ENCODE measurements at places on chromosomes 5 and 9.
A peak's percentile ranks its signal among the peaks of the same experiment; 100 is the strongest.

GRCh38 chr9:78453450-78453849 lies 156.5 kb downstream of the PSAT1 start:
- no peak for DNase-seq

GRCh38 chr5:77143998-77144836 lies 57.1 kb upstream of the ZBED3 start:
- DNase-seq = peak; percentile 83

- peak; percentile 82 for DNase-seq
Measured at GRCh38 chr9:14277244-14277643, 36.7 kb downstream of the NFIB start.

- DNase-seq = no peak
Measured at GRCh38 chr9:129615407-129616285, 5.3 kb downstream of the C9orf50 start.

DNA sequence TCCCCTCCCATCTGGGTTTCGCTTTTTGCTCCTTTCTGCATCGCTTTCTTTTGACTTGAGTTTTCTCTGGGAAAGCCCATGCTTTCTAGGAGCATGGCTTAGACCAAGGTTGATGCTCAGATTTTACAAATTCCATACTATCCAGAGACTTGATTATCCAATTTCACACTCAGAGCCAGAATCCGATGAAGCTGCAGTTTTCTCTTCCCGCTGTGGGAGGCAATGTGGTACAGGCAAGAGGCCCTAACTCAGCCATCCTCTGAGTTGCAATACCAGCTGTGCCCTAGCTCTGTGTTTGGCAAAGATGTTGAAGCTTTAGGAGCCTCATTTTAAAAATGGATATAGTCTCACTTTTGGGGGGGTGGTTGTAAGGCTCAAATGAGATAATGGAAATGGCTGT lies 85.1 kb downstream of the BRINP1 start:
- peak; percentile 4 for DNase-seq

- DNase-seq = no peak
Measured at GRCh38 chr9:76586390-76587314, 127.7 kb downstream of the GCNT1 start.

DNA sequence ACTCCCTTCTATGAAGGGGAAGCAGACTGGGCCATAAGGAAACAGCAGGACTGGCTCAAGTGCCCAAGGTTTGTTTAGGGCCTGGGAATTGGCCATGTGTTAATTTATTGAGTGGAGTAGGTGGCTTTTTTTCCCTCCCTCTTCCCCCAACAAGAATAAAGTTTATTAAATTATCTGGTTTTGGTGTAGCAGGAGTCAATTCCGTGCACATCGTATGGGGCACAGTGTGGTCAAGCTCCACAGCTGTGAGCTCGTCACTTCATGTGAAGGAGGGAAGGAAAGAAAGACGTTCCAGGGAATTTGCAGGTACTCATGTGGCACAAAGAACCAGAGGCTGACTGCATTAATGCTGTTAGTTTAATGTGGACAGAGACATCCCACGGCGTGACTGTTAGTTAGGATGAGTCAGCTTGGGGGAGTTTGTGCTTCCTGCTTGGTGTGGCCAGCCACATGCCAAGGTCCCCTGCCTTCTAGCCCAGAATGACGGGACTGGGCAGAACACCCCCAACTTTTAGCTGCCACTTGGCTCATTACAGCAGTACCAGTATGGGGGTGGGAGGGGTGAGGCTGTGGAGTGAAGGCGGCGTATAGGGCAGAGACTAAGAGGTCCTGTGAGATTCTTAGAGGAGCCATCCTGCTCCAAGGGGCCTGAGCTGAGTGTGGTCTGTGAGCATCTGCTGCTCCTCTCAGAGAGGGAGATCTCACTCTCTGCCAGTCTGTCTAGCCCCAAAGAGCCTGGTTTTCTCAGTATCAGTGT lies 33.2 kb downstream of the CSF1R start:
- DNase-seq = peak; percentile 86

- no peak for DNase-seq
Measured at GRCh38 chr5:73950912-73951430, 325.0 kb downstream of the ARHGEF28 start.

- DNase-seq = no peak
Measured at GRCh38 chr5:157180374-157181264, at the start of gene ITK. TSS of gene ITK (plus strand) at chr5:157180840. CDS start at chr5:157180978, 138 bp downstream.

DNA sequence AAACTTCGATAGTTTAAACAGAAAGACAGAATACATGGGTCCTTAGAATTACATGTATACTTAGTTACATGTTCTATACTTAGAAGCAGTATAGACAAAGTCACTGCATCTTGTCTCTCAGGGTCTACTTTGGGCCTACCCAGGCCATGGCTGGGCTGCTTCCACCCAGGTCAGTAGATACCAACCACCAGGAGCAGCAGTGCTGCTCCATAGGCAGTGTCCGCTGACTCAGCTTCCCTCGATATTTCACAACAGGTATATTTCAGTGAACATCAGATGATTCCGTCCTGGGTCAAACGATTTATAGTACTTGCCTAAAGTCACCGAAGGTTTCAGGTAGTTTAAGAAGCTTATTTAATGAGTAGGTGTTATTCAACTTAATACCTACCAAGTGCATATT lies 18.0 kb downstream of the IARS1 start:
- no peak for DNase-seq

DNA sequence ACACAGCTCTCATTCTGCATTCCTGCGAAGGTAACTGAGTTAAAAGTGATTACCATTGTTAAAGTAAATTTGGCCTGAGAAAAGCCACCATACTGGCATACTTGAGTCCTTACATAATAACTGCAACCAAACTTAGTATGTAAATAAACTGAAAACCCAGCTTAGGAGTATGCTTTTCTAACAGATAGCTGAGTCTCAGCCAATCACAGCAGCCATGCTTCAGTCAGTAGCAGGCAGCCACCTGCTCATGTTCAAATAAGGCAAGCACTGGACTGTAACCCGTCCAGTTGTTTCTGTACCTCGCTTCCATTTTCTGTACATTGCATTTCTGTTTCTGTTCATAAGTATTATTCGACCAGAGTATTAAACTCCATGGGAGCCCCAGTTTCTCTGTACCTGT lies 58.6 kb downstream of the GCNT4 start:
- no peak for DNase-seq

GRCh38 chr9:9846557-9846956 lies 766.2 kb downstream of the PTPRD start:
- DNase-seq = no peak

GRCh38 chr9:80061096-80061495 lies 489.3 kb downstream of the TLE4 start:
- DNase-seq = peak; percentile 7

DNA sequence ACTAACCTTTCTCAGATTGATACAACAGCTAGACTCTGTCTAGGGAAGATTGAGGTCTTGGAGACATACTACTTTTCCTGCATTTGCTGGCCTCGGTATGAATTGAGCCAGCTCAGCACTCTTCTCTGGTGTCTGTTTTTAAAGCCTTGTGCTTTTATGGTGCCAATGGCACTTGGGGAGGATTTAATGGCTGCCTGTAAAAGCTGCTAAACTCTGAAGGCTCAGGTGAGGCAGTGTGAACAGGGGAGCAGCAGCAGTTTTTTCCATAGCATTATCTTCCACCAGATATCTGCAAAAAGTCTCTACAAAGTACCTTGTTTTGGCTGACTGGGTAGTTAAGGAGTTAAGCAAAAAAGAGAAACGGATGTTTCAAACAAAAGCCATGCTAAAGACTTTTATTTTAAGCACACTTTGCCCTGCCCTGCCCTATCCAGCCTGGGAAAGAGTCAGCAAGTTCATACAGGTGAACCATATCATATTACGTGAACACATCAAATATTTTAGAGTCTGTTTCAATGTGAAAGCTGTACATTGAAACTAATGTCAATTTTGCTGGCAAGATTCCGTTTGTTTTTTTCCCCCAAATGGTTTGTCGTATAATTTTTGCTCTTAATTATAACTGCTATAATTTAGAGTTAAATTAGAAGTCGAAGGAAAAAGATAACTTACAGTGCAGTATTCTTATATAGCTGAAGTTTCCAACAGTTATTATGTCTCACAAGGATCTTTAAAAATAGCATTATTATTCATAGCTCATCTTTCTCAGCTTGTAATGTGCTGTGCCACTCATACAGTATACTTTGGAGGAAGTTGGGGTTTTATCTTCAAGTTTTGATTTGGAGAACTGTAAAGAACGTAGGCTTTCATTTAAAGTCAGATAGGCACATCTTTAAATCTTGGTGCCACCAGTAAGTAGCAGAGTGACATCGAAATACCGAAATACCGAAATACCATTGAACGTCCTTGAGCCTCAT lies 424.1 kb upstream of the CD180 start:
- DNase-seq = no peak

DNA sequence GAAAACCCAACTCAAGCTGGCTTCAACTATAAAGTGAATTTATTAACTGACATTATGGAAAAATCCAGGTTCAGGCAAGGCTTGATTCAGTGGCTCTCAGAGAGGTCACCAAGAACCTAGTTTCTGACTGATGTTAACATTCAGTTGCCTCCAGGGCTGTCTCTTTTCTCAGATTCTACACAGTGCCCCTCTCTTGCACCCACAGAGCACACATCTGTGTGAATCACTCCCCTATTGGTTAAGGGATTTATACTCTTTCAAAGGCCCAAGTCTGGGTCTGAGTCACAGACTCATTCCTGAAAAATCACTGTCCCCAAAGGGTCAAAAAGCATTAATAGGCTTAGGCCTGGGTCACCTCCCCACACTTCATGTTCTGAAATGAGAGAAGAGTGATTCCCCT lies 6.2 kb upstream of the HAVCR2 start:
- no peak for DNase-seq

GRCh38 chr5:13609504-13609903 lies 335.0 kb downstream of the DNAH5 start:
- no peak for DNase-seq

DNA sequence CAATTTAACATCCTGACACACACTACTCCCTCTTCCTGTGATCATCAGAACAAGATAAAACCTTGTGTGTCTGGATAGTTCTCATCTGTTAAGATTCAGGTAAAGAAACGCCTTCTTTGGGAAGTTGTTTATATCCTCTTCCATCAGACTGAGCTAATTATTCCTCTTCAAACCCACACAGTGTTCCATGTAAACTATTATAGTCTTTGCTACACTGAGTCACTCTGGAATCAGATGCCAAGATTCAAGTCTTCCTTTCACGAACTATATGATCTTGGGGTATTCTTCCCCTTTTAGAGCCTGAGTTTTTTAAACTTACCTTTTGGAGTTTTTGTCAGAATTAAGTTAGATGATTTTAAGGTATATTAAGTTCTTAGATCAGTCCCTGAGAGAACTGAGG lies 2.0 kb downstream of the OR1J1 start:
- peak; percentile 19 for DNase-seq

GRCh38 chr5:150578781-150579461 lies 61.5 kb upstream of the SYNPO start:
- no peak for DNase-seq

DNA sequence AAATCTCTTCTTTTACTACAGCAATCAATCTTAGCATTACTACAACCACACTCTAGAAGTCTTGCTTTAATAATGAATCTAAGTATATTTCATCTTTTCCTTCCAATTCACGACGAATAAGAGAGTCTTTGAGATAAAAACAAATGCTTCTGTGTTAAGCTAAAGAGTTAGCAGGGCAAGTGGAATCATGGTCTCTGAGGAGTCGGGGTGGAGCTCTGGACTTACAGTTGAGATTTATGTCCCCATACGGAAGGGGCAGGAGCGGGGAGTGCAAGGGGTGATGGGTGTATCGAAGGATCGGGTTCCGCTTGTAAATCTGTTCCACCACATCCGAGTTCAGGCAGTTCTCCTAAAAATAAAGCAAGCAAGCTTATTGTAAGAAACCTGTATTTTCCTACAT lies 59.0 kb upstream of the RETREG1 start:
- no peak for DNase-seq

DNA sequence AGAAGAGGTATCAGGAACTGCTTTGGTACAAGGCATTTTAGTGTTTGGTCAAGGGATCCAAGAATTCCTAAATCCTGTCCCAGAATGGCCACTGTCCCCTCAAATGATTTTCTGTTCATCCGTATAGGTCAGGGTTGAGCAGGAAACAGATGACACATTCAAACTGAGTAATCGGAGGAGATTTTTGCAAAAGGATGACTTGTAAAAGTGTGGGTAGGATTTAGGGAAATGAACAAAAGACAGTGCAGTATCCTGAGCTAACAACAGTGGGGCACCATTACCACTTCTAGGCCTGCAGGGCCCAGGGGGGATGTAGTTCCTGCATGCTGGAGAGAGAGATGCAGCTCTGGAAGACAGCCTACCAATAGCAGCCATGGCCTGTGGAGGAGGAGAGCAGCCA lies 290.1 kb downstream of the ZSWIM6 start:
- DNase-seq = no peak

- DNase-seq = no peak
Measured at GRCh38 chr5:131745703-131746102, 51.1 kb downstream of the FNIP1 start.

DNA sequence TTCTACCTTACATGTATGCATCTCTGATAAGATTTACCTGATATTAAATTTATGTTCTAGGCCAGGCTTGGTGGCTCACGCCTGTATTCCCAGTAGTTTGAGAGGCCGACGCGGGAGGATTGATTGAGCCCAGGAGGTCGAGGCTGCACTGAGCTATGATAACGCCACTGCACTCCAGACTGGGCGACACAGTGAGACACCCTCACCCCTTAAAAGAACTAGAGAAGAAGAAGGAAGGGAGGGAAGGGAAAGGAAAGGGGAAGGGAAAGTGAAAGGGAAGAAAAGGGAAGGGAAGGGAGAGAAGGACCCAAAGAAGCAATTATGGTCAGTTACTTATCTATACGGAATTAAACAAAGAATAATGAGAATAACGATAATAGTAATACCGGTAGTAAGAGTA lies 1.2 kb upstream of the RFK start:
- no peak for DNase-seq

DNA sequence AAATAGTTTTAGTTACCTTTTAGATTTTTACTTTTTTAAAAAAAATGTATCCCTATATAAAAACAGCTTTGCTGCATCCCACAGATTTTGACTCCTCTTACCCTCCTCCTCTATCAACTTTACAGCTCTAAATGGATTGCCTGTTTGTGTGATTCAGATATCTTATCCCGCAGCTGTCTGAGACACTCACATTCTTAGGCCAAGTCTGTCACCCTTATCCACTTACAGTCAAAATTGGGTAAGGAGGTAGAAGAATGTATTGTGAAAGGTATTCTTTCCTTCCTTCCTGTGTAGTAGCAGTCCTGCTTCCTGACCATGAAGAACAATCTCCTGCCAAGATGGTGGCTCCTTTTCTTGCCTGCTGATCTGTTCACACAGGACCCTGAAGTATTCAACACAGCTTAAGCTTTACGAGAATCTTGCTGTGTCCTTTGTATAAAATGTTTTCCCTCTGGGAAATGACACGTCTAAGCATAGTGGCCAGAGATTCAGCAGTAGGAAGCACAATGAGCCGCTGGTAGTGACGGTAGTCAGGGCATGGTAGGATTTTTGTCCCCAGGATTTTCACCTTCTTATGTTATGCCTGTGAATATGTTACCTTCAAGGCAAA lies 67.7 kb upstream of the ST8SIA4 start:
- no peak for DNase-seq

DNA sequence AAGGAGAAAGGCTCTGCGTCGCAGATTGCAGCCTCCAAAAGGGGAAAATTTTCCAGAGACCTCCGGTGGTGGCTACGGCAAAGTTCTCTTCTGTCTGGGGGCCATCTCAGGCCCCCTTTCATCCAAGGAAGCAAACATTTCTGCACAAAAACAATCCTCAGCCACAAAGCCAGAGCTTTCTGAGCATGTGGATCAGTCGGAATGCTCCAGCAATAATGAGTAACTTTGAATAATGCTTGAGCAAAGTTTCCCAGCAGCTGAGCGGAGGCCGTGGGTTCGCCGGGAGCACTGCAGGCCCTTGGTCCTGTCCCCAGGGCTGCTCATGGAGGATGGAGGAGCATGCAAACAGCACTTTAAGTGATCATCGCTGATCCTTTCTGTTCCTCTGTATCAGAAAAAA lies 60.2 kb upstream of the UNC5A start:
- DNase-seq = no peak

- no peak for DNase-seq
Measured at GRCh38 chr9:129093602-129094386, 12.9 kb downstream of the DOLPP1 start.
